ENCODE measurements at places on chromosomes 2 and 18.

- no peak for DNase-seq
These were observed 35.9 kb upstream of the MGAT5 start for GRCh38 chr2:134217924-134218323.

DNA sequence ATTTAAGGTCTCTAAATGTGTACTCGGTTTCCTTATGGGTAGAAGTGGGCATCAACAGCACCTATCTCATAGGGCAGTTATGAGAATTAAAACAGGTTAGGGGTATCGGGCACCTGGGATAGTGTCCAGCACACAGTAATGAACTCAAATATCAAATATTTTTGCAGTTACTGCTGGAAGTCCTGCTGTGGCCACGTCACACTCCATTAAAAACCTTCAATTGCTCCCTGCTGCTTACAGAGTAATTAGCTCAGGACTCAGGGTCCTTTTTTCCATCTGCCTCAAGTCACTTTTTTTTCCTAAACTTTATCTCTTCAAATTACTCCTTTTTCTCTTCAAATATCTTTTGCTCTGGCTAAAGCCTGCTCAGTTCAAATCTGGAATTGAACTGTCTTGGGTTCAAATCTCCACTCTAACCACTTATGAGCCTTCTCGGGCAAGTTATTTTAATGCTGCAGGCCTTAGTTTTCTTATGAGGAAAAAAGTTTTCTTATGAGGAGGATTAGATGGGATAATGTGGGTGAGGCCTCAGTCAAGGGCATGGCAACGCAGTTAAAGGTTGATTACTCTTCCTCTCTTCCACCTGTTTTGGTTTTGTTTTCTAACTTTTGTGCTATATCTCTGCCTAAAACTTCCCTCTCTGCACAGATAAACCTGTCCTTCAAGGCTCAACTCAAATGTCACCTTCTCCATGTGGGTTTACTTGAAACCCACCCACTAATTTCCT is 36.6 kb downstream of the SPRED2 start:
- no peak for DNase-seq

- no peak for DNase-seq
These were observed 806 bp downstream of the RFX8 start for GRCh38 chr2:101473911-101474701.

GRCh38 chr2:41446266-41446665 is 601.6 kb upstream of the PKDCC start:
- no peak for DNase-seq

DNA sequence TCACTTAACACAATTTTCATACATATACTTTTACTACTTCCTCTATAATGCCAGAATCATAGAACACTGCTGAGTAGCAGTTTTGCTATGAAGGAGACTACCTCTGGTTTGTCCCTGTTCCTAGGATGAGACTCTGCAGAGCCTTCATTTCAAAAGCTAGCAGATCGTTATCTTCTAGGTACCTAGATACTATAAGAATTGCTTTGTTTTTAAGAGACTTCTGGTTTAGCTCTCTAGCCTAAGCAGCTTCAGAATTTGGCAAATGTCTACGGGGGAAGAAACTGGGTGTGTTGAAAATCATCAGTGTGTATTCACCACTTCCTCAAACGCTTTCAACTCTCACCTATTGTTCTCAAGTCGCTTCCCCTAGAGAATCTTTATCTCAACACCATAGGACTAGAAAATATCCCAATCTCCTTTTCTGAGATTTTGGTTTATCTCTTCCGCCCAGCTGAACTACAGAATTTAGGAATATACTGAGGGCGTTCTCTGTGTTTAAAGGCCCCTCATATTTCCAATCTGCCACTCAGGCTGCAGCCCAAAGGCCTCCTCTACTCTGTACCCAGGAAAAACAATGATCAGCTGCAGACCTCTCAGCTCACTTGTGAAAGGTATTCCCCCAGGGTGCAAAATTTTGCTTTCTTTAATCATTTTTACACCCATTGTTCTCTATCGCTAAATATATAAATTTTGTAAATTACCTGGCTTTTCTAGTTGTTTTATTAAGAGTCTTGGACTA is 28.7 kb downstream of the SMAD2 start:
- no peak for DNase-seq

- no peak for DNase-seq
These were observed 35.8 kb downstream of the SLC9A4 start for GRCh38 chr2:102508863-102509262.

- no peak for DNase-seq
These were observed 99.7 kb upstream of the SMAD7 start for GRCh38 chr18:49050452-49050851.

Data from stimulated activated CD8-positive, alpha-beta memory T cell treated with anti-CD3 and anti-CD28 coated beads, Interleukin-4, amount 100 ng/mL, for 1 hour (primary cell).